ENCODE measurements at places on chromosomes 3 and 15.

GRCh38 chr15:64507293-64507802 is 47.0 kb downstream of the ZNF609 start:
- peak; percentile 53 for DNase-seq

GRCh38 chr3:37969596-37970100 is 20.9 kb upstream of the VILL start:
- no peak for DNase-seq

- no peak for DNase-seq
These were observed 55.9 kb upstream of the PHLDB2 start for GRCh38 chr3:111803123-111803593.

DNA sequence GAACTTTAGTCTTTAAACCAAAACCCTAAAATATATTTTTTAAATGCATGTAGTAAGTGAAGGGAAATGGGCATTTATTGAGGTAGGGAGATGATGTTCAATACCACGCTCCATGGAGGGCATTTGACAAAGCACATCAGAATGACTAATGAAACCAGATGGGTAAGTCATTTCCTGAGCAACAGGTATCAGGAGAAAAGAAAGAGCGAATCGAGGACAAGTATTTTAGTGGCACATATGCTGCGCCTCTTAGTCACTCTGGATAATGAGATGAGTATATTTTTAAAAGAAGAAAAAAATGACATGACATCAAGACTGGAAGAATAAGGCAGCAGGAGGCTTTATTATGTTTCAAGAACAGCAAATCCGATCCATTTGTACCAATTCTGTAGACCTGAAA is 129.0 kb upstream of the ARHGEF3 start:
- no peak for DNase-seq

Measured in NCI-H526 treated with DMSO at 0.1 percent for 48 hours (cell line).